ENCODE measurements at places on chromosomes 7 and 10. TPM values are rescaled to one million over a fixed set of nuclear protein-coding genes. Genes with fewer than 3 reads are reported as not detected.

CPA2 gene
- total RNA-seq, result 0.44 TPM

NET1 gene
- 25.3 TPM for total RNA-seq

- DNase-seq, result no peak
Observed at GRCh38 chr7:49187543-49188268, 263.4 kb downstream of the CDC14C start.

GRCh38 chr7:157596881-157597280, 260.1 kb downstream of the DNAJB6 start:
- no peak for DNase-seq

DNA sequence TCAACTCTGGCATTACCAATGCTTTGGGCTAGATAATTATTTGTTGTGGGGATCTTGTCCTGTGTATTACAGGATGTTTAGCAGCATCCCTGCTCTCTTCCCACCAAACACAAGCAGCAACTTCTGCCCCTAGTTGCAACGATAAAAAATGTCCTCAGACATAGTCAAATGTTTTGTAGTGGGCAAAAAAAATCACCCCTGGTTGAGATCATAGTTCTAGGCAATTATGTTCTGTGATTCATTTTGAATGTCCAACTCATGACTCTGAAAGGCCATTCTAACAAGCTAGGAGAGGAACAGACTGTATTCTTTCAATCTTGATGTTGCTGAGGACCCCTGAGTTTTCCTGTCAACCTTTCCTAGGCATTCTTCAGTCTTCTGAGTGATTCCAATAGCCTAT, 79.5 kb downstream of the RTKN2 start:
- DNase-seq, result no peak

DNA sequence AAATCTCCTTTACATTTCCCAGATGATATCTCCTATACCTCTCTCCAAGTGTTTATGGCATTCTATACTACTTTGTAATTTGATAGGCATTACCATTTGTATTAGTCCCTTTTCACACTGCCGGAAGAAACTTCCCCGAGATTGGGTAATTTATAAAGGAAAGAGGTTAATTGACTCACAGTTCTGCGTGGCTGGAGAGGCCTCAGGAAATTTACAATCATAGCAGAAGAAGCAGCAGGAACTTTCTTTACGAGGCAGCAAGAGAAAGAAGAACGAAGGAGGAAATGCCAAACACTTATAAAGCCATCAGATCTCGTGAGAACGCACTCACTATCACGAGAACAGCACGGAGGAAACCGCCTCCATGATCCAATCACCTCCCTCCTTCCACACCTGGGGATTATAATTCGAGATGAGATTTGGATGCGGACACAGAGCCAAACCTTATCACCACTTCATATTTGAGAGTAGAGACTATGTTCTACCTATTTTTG, 1194.6 kb downstream of the SORCS1 start:
- DNase-seq, result no peak

GRCh38 chr7:43933902-43934560, 7.8 kb downstream of the UBE2D4 start:
- DNase-seq, result no peak
